Left hindlimb (tissue), 1 donor: ENCODE measurements at places on chromosomes 11 and 22.

DNA sequence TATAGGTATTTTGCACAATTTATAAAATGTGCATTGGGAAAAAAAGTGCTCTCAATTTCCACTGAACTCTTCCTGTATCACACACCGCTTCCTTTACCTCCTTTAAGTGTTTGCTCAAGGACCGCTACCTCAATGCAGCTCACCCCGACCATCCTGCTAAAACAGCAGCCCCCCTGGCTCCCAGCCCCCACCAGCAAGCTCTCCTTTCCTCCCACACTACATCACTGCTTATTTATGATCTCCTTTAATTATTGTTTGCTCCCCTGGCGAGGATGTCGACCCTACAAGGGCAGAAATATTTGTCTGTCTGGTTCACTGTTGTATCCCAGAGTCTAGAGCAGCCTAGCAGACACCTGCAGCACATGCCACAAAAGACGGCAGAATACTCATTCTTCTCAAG lies 10.0 kb downstream of the SHANK2 start:
- no peak for DNase-seq

DNA sequence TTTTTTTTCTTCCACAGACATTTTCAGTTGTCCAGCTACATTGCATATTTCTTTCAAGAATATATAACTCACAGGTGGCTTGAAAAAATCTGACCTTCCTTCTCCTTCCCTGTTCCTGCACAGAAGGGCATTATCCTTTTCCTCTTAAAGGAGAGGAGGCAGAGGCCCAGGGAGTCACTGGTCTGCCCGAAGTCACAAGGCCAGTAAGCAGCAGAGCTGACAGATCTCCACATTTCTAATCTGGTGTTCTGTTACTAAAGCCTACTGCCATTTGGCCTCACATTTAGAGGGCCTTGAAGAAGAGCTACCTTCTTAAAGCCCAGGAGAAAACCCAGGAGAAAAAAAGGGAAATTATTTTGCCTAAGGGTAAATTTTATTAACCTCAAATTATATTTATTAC lies 12.3 kb downstream of the ENDOD1 start:
- no peak for DNase-seq

DNA sequence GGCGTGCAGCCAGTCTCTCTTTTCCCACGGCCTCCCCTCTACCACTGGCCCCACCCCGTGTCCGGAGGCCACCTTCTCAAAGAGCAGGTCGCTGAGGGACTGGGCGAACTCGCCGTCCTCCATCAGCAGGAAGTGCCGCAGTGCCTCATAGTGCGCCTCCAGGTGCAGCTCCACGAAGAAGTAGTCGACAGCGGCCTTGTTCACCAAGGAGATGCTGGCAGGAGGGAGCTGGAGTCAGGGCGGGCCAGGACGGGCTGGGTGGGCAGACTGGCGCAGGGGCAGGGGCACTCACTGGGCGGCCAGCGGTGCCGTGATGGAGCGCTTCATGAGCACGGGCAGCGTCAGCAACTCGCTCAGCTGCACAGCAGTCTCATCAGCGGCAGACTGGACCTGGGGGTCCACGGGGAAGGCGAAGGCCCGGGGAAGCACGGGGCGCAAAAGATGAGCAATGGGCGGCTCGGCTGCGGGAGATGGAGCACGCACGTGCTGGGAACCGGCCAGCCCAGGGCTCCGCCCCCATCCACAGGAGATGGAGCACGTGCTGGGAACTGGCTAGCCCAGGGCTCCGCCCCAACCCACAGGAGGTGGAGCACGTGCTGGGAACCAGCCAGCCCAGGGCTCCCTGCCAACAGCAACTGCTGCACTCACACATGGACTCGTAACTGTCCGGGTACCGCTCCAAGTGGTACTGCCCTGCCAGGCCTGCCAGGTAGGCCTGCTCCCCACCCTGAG lies 18.4 kb downstream of the SELENOO start:
- peak; percentile 84 for DNase-seq

DNA sequence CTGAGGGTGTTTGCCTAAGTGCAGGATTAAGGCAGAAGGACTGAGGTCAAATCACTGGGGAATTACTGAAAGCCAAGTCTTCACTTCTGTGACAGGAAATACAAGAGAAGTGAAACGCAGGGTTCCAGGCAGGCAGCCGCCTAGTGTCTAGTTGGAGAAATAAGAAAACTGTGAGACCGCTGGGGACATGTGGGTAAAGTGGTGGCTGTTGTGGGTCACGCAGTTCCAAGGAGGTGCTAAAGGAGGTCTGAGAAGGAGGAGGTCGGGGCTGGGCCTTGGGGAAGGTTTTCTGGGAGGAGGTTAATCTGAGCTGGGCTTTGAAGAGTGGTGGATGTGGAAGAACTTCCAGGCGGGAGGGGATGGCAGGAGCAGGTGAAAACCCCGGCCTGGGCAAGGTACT lies 11.2 kb downstream of the MCM5 start:
- DNase-seq, result no peak

GRCh38 chr22:37970864-37971263 lies 13.5 kb downstream of the SOX10 start:
- no peak for DNase-seq

- DNase-seq, result no peak
Observed at GRCh38 chr22:49063545-49063890, 764.2 kb downstream of the BRD1 start.

DNA sequence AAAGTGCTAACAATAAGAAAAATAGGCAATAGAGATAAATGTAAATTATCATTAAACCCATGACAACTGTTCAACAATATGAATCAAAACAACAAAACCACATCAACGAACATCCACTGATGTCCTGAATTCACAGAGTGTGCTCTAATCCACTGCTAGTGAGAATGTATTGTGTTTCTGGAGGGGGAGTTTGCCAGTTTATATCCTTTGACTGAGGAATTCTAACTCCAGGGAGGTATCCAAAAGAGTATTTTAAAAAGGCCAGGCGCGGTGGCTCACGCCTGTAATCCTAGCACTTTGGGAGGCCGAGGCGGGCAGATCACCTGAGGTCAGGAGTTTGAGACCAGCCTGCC lies 1.7 kb upstream of the WEE1 start:
- DNase-seq, result no peak

DNA sequence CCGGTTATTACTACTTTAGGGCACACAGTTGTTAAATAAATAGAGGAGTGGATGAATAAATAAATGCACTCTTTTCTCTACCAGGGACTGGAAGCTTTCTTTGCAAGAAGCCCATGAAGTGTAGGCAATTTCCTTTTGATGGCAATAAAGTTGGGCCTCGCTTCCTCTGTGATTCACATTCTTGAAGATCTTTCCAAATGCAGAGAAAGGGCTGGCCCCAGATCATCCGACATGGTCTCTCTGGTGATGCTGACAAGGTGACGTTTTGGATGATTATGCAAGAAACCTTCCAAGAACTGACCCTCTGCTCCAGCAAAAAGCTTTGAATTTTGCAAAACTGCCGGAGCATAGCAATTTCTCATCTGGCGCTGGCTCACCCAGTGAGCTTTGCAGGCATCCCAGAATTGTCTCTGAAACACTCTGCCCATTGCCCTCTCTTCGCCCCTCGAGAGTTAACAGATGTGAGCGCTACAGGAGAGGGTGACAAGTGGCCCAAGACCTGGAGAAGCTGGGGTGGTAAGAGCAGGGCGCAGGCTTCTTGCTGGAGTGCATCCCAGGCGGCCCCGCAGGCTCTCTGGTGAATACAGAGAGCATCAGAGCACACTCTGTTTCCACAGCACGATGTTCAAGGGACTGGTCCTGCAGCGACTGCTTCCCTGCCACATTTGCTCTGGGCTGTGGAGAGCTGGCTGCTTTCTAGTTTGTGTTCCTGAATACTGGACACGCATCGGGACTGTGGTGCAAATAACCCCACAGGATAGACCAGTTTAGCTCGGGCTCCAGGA lies 11.5 kb upstream of the IFT27 start:
- DNase-seq, result no peak

DNA sequence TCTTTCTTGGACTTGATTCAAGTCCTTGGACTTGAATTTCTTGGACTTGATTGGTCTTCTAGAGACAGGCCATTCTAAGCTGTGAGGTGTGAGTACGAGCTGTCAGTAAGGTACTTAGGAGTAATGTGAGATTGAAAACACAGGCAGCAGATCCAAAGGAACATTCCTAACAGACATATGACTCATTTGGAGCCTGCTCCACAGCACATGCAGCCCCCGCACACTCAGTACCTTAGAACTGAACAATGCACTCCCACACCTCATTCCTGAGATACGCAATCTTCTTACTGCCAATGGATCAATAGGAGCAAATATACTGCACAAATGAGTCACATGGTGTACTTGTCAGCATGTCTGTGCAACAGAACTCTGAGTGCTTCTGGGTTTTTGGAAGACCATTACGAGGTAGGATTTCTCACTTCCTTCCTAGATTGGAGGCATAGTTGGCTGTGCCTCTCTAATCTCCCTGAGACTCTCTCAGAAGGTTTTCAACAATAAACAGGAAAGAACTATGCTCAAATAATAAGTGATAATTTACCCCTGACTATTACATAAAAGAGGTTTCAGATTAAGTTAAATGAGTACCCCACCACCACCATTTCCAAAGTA lies 243.1 kb downstream of the KCNA4 start:
- no peak for DNase-seq

DNA sequence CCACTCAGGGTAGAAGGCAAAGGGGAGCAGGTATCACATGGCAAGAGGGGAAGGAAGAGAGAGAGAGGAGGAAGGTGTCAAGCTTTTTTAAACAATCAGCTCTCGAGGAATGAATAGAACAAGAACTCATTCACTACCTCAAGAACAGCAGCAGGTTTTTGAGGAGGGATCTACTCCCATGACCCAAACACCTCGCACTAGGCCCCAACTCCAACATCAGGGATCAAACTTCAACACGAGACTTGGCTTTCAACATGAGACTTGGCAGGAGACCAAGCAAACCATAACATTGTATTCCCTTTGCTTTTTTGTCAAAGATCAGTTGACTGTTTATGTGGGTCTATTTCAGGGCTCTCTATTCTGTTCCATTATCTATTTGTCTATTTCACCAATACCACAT lies 26.9 kb upstream of the APOBEC3A start:
- no peak for DNase-seq

DNA sequence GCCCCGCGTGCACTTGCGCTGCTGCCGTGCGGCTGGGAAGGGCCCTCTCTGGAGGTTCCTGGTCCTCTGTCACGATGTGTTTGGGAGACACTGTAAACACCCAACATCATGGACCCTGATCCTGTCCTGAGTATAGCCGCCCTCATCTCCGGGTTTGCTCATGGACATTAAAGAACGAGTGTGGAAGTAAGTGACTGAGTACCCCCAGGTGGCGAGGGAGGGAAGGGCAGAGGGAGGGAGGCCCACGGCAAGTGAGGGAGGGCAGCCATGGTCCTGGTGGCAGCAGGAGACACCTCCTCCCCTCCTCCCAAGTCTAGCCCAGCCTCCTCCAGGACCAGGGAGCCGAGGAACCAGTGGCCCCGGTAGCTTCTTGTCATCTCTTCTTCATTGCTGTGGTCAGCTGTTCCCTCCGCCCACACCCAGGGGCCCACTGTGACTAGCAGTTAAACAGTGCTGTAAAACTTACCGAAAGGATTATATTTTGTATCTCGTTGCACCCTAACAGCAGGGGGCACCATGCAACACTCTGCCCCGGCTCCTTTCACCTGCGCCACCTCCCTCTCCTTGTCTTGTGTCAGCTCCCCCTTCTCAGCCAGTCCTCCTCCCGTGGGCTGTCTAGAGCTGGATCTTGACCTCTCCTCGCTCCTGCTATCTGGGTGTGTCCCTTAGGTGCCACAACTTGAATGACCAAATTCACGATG lies 566.5 kb upstream of the B3GAT1 start:
- no peak for DNase-seq

DNA sequence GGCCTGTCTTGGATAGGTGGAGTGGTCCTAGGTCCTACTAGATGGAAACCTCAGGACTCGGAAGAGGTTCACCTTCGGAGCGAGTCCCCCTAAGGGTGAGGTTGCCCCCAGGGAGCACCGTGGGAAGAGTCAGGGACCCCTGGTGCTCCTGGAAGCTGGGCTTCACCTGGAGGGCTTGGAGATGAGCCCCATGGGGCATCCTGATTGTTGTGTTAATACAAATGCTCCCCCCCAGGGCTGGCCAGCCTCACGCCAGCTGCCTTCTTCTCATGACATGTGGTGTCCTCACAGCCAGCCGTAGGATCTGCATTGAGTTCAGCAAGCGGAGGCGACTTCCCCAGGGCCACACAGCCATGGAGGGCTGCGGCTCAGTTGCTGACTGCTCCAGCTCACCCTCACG lies 1487.5 kb downstream of the BRD1 start:
- DNase-seq, result no peak

DNA sequence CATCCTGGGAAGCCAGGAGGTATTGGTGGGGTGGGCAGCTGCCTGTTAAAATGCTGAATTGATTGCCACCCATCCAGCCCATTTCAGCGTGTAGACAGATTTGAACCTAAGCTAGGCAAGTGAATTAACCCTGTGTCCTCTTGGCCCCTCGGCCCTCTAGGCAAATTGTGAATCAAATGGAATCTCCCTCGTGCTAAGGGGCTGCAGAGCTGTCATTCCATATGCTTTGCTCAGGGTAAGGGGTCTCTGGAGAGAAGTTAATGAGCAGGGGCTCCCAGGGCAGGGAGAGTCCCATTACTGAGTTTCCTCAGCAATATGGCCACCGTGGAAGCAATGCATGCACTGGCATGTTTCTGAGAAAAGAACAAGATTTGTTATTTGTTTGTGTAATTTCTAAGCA lies 117.7 kb upstream of the RCN1 start:
- no peak for DNase-seq

DNA sequence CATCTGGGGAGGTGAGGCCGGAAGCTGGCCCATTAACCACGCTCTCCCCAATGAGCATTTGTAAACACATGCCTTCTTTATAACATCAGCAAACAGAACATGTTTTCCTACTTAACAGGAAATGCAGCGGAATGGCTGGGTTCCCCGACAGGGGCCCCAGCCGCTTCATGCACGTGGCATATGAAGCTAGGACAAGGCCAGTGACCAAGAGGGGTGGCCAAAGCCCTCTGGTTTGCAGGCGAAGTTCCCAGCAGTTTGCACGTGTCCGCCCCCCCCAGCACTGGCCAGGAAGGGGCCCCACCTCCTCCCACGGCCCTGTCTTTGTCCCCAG lies 38.7 kb upstream of the LINC01488 start:
- peak; percentile 89 for DNase-seq

GRCh38 chr11:39236916-39237315 lies 2222.5 kb downstream of the LRRC4C start:
- no peak for DNase-seq

- no peak for DNase-seq
Observed at GRCh38 chr11:14359501-14360031, 583 bp upstream of the RRAS2 start.

GRCh38 chr11:111081021-111081511 lies 164.5 kb upstream of the POU2AF2 start:
- DNase-seq, result peak; percentile 55

DNA sequence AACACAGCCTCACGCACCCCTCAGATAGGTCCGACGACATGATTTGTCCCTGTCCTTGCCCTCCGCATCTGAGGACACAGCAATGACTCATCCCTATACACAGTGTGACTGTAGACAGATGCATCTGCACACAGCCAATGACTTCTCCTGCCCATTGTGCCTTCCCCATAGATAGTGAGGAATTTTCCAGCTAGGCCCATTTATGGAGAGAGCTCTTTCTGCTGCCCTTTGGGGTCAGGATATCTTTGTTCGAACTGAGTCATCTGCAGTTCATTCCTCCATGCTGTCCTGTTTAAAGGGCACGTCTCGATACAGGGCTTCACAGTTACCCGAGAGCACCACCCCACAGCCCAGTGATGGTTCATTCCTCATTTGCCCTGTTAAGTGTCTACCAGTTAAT lies 96.7 kb downstream of the LARGE1 start:
- no peak for DNase-seq

- DNase-seq, result no peak
Observed at GRCh38 chr11:24585192-24585591, 88.3 kb downstream of the LUZP2 start.
